ENCODE measurements at places on chromosomes 12 and 14.

DNA sequence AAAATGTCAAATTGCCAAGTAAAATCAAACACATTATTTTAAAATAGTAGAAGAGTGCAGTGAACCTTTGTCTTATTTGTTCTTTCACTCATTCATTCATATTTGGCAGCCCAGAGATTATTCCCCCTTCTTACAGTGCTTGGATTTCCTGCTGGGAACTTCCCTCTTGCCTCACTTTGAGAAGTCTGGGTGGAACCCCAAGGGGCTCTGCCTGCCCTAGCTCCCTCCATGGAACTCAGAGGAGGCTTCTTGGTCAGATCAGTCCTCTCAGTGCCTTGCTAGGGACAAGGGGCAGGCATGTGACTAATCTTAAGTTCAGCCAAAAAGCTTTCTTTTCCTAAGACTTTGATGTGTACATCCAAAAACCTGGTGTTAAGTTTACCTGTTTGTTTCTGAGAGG, 84.7 kb upstream of the OVCH1 start:
- no peak for DNase-seq

DNA sequence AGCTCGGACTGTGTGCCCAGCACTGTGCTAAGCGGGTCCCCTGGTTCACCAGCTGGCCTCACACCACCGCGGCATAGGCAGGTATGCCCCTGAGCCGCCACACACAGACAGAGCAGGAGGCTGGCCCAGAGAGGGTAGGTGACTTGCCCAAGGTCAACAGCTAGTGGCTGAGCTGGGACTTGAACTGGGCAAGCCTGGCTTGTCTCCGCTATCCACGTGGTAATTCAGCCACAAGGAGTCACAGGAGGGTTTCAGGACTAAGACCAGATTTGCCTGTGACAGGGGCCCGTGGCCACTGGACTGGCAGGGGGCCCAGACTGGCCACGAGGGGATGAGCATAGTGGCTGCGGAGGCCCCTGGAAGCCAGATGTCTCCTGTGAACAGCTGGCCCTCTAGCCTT, 47.7 kb downstream of the NCOR2 start:
- DNase-seq, result no peak

- no peak for DNase-seq
Observed at GRCh38 chr14:31559939-31560338, 1.3 kb upstream of the NUBPL start.

GRCh38 chr14:103277931-103278330, 56.1 kb upstream of the EIF5 start:
- no peak for DNase-seq

DNA sequence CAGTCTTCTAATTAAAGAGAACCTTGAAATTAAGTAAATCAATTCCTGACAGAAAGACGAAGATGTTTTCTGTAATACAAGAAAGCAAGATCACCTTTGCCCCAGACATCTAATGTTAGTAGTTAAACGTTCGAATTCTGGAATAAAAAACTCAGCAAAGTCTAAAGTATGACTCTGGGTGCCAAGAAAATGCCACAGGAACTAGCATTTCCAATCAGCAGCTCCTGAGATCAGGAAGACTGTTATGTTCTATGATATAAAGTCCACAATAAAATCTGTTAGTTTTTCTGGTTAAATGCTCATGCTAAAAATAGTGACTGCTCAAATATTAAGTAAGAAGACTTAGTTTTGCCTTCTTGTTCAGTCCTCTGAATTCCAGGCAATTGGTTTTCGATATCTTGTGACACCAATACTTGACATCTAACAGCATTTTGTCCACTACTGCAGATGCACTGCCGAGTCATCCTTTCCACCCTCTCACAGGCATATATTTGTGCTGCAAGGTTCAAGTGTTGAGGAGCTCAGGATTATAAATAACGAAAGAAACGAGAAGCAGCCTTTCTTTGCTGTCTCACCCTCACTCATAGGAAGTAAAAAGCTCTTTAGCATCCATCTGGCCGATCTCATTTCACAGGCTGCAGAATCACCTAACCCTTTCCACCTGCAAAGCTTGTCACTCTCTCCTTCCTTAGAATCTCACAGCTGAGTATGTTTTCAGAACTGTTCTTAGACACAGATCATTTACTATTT, 32.0 kb downstream of the SSH1 start:
- DNase-seq, result no peak

- DNase-seq, result no peak
Observed at GRCh38 chr14:62908506-62908905, 136.8 kb downstream of the KCNH5 start.

DNA sequence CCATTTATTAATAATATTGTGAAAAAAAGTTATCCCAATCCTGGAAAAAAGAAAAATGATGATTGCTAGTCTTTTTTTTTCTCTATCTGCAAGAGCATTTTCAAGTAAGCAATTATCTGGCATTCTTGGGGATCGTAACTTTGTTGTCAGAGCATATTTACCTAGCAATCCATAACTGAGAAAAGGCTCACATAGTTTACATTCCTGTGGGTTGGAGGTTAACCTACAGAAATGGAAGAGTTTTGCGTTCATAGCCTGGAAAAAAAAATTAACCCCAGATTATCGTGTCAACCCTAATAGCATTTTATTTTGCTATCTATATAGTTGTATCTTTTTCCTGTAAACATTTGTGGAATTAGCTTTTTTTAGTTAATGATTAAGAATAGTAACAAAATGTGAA, 292.3 kb downstream of the DAD1 start:
- no peak for DNase-seq

DNA sequence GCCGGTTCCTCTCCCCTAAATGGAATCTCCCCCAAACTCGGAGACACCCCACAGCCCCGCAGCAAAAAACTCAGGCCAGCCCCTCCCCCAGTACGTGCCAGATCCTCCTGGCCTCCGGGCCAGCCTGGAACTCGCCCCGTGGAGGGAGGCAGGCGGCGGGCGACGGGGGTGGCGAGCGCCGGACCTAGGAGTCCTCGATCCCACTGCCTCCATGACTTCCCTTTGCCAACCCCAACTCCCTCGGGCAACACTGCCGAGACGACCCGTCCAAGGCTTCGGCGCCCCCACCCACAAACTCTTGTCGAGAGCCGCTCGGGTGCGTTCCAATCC, 400 bp downstream of the ADCY6 start:
- no peak for DNase-seq

DNA sequence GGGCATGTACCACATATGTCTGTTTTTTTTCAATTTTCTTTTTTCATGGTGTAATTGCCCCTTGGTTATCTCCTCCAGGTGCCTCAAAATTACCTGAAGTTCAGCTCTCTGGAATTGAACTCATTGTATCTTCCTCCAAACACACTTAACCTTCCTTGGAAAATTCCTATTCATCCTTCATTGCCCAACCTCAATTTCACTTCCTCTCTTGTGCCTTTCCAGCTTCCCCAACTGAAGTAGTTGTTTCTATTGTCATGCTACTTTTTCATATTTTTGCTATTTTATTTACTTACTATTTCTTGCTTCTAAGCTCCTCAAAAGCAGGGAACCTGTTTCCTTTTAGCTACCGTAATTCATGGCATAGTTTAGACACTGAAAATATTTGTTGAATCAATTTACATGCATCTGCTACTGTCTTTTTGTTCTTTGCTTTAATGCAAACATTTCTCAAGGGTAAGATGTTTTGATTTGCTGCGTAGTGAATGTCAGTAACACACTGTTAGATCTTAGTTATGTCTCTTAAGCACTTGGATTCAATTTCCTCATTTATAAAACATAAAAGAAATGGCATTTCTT, 37.0 kb upstream of the STXBP6 start:
- DNase-seq, result no peak

GRCh38 chr12:11771895-11772502, 122.5 kb downstream of the ETV6 start:
- no peak for DNase-seq

- DNase-seq, result no peak
Observed at GRCh38 chr12:95487024-95487423, 13.1 kb downstream of the METAP2 start.

GRCh38 chr12:41407232-41407799, 219.2 kb downstream of the PDZRN4 start:
- no peak for DNase-seq

DNA sequence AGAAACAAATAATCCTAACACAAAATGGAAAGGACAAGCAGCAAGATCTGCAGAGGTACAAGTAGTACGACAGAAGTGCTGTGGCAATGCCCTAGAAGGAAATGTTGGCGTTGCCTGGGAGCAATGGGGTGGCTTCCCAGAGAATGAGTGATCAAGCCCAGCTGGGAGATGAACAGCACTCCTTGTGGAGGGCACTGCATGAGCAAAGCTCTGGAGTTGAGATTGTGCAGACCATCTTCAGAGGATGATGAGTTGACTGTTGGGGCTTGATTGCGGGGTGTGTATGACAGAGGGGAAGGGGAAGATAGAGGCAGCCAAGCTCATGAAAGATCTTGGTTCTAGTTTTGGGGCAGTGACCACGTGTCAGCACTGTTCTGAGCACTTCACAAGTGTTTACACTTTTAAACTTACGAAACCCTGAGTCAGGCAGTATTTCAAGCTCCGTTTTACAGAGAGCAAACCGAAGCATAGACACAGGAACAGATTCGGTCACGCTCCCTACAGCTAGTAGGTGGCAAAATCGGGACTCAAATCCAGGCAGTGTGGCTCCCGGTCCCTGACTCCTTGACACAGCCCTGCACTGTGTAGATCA, 127.2 kb upstream of the LHX5 start:
- DNase-seq, result no peak

DNA sequence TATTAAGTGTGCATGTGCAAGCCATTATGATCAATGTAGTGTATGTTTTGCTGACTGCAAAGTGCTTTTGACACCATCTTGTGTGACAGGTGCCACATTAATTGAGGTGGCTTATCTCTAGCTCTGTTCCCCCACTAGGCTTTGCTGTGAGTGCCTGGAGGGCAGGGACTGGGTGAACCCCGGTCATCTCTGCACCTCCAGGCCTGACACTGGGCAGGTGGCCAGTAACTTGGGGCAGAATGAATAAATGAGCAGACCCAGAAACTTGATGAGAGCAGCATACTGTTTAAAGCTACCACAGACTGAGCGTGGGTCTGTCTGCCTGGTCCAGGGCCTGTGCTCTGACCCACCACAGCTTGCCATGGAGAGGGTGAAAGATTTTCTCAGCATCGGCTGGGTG, 151.6 kb downstream of the CALM1 start:
- no peak for DNase-seq

- DNase-seq, result no peak
Observed at GRCh38 chr14:106115401-106115800, 589.0 kb downstream of the TMEM121 start.

DNA sequence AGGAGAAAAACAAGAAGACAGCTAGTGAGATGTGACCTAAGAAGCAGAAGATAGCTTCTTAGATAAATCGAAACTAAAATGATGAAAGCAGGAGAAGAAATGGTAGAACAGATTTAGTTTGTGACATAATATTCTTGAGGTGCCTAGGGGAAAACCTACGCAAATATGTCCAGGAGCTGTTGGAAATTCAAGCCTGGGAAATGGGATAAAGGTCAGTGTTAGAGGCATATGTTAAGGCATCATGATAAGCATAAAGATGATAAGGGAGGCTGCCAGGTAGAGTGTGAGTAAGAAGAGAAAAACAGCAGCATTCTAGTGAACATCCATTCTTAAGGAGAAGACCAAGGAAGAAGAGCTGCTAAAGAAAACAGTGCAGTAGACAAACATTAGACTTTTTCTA, 109.6 kb upstream of the LGR5 start:
- no peak for DNase-seq

- DNase-seq, result no peak
Observed at GRCh38 chr12:24625103-24625502, 323.8 kb downstream of the BCAT1 start.

DNA sequence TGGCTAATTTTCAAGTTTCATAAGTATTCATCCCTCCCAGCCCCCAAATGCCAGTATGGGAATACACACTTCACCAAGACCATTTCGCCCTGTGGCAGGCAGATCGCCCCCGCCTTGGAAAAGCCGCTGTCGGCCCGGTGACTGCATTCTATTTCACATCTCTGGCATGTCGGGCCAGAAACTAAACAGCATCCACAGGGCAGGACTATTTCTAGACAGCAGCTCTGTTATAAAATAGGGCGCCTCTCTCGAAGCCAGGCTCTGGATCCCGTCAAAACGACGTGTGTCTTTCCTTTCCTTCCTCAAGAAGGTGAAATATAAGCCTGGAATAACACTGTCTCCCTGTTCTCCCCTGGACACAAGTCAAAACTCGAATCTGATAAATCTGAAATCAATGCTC, 56.8 kb downstream of the GSC start:
- no peak for DNase-seq

DNA sequence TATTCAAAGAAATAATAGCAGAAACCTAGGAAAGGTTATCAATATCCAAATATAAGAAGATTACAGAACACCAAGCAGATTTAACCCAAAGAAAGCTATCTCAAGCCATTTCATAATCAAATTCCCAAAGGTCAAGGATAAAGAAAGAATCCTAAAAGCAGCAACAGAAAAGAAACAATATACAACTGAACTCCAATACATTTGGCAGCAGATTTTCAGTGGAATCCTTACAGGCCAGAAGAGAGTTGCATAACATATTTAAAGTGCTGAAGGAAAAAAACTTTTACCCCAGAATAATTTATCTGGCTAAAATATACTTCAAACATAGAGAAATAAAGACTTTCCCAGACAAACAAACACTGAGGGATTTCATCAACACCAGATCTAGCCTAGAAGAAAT, 54.3 kb downstream of the DENND5B start:
- no peak for DNase-seq

DNA sequence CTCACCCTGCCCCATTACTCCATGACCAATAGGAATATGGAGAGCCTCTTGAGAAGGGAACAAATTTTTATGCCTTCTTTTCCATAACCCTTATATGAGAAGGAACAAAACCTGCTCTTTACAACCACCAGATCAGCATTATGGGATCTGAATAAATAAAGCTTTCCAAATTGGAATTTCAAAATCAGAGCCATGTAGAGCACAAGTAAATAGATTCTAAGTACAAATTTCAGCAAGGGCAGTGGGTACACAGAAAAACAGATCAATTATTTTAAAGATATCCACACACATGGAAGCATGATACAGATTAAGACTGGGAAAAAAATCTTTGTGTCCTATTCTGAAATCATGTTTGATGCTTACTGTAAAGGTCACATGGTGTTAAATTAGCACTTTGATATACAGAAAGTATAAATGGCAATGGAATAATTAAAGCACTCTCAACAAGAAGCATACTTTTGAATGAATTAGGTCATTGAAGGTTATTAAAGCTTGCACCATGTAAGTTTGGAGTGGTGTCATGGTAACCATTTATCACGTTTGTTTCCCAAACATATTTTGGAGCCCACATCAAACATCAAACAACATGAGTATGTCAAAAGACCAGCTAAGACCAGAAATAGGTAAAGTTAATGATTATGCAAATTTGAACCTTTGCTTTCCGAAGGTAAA, 75.9 kb upstream of the AVPR1A start:
- no peak for DNase-seq

GRCh38 chr12:104975587-104976343, 10.4 kb upstream of the NOPCHAP1 start:
- no peak for DNase-seq

DNA sequence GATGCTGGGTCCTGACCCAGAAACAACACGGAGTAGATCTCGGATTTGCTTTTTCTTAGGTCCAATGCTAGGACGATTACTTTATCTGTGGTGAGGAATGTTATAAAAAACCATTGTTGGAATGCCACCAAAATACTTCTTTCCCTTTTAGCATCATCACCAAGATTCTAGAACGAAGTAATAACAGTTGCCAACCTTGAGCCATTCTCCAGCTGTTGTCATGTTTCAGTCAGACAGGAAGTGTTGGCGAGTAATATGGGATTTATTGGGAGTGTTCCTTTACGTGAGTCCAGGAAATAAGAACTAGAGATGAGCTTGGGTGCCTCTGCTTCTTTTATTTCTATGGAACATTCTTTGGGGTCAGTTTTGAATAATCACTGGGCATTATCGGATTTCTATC, 892.9 kb downstream of the DIO2 start:
- DNase-seq, result no peak

- DNase-seq, result no peak
Observed at GRCh38 chr14:102565331-102565887, 27.0 kb upstream of the RCOR1 start.
